ENCODE measurements at places on chromosomes 4 and X.

DNA sequence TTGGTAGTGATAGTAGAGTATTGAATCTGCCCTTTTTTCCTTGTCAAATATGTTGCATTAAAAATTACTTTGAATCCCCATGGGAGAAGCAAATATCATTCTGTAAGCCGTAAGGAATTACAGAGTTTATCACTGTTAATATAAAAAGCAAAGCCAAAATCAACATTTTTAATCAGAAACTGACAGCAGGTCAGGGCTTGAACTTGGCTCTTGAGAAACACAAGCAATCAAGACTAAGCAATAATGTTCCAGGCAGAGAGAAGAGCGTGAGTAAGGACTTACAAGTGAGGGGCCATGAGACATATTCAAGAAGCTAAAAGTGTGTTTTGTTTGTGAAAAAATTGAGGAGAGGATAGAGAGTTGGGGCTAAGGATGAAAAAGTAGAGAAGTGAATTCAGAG lies 68.2 kb downstream of the ARHGAP6 start:
- DNase-seq, result no peak

DNA sequence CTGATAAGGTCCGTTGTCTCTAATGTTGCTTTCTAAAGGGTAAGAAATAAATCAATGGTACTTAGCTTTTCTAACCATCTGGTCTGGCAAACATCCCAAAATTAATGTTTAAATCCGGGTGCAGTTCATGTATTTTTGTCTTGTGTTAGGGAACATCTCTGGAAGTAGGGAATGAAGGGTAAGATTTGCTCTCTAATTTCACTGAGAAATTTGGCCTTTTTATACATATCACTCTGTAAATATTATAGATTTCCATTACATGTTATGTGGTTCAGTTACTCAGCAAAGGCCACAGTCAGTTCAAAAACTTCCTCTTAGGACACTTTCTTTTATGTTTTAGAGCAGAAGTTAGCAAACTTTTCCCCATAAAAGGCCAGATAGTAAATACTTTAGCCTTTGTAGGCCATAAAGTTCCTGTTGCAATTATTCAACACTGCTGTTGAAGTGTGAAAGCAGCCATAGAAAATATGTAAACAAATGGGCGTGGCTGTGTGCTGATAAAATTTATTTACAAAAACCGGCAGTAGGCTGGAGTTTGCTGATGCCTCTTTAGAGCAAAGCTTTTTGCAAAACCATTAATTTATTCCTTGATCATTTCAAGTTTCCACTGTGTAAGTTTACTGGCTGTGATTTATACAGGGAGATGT lies 218.1 kb downstream of the ANTXR2 start:
- DNase-seq, result no peak

DNA sequence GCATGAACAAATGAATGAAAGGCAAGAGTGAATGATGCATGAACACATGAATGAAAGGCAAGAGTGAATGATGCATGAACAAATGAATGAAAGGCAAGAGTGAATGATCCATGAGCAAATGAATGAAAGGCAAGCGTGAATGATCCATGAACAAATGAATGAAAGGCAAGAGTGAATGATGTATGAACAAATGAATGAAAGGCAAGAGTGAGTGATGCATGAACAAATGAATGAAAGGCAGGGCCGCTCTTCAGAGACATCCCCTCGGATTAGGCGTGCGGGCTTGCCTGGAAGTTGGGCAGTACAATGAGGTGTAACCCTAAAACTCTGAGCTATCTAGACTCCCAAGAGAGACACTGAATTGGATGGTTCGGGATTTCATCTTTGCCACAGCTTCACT lies 3.7 kb downstream of the PCGF3 start:
- no peak for DNase-seq

- no peak for DNase-seq
Measured at GRCh38 chr4:184453365-184454160, 20.8 kb downstream of the IRF2 start.

- DNase-seq, result peak; percentile 31
Measured at GRCh38 chr4:121900132-121900983, 30.1 kb upstream of the BBS7 start.

DNA sequence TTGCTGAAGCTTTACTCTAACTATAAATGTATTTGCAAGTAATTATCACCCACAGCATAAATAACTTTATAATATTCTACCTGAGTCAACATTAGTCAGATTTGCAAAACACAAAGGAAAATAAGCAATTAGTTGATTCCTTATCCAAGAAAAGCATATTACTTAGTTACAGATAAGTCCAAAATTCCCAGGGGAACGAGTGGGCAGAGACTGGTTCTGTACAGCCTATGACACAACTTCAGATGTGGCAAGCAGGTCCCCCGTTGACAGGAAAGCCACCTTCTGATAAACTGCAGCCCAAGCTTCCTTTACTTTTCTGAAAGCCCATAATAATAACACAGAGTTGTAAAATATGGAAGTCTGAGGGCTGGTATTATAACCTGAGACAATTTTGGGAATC lies 62.4 kb upstream of the NDP start:
- no peak for DNase-seq

- no peak for DNase-seq
Measured at GRCh38 chr4:92520563-92520962, 216.8 kb downstream of the GRID2 start.

DNA sequence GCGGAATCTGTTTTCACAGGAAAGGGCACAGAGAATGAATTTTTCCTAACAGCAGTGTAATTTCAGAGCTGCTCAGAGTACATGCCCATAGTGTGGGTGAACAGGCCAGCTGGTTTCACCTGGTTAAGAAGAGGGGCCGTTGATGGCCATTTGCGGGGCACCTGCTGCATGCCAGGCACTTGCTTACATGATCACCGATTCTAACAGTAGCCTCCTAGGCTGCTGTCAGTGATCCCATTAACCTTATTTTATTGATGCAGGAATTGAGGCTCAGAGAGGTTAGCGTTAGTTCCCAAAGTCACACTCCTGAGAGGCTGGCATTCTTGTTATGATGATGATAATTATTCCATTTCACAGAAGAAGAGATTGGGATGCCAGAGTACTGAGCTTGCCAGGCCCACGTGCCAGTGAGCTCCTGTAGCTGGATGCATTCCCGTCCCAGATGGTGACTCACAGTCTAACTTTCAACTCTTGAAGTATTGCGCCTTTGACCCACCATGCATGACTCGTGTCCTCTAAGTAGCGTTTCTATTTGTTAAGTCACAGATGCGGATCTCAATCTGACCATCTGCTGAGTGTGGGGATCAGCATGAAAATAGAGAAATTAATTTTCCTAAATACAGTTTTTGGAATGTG lies 76.5 kb downstream of the PSAPL1 start:
- no peak for DNase-seq

- no peak for DNase-seq
Measured at GRCh38 chr4:85688055-85688740, 213.2 kb downstream of the ARHGAP24 start.

- DNase-seq, result no peak
Measured at GRCh38 chr4:111991163-111991562, 154.1 kb upstream of the FAM241A start.

- no peak for DNase-seq
Measured at GRCh38 chrX:37776283-37776986, 3.4 kb upstream of the CYBB start.

DNA sequence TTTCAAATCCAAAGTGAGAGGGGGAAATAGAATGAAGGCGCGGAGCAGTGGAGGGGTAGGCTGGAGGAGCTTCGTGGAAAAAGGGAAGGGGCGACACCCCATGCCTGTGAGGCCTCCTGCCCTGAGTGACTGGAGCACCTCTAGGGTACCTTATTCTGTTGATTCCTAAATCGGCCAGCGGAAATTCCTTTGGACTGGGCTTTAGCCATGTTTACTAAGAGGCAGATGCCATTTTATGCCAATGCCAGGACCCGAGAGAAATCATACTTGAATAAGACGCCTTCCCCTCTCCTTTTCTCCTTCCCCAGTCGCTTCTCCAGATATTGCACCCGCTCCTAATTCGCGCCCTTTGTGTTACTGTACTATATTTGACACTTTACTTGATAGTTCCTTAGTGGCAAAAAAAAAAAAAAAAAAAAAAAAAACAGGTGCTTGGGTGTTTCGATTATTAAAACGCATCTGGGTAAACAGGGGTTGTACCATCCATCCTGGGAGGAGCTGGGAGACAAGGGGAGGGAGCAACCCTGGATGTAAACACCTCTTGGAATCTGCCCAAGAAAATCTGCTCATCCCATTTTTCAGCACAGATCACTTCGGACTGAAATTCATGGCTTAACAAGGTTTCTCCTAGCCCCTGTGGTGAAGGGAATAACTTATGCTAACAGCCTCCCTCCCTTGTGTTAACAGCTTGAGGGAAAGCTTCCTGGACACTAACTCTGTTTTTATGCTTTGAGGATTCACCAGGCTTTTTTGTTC lies 1.5 kb downstream of the BMP3 start:
- DNase-seq, result no peak

DNA sequence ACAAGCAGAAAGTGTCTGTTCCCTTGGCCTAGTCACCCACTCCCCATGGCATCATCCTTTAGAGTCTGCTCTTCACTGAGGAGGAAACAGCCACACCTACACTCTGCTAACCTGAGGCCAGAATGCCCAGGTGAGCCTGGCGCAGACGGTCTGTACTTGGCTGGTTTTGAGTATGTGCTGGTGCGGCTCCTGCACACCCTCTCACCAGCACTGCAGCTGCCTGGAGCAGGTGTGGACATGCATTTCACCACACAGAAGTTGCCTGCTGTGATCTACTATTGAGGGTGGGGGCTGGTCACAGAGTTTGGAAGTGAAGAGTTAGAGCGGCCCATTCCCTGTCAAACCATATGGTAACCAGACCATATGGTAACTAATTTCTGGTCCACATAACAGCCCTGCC lies 39.5 kb downstream of the KANTR start:
- DNase-seq, result no peak

DNA sequence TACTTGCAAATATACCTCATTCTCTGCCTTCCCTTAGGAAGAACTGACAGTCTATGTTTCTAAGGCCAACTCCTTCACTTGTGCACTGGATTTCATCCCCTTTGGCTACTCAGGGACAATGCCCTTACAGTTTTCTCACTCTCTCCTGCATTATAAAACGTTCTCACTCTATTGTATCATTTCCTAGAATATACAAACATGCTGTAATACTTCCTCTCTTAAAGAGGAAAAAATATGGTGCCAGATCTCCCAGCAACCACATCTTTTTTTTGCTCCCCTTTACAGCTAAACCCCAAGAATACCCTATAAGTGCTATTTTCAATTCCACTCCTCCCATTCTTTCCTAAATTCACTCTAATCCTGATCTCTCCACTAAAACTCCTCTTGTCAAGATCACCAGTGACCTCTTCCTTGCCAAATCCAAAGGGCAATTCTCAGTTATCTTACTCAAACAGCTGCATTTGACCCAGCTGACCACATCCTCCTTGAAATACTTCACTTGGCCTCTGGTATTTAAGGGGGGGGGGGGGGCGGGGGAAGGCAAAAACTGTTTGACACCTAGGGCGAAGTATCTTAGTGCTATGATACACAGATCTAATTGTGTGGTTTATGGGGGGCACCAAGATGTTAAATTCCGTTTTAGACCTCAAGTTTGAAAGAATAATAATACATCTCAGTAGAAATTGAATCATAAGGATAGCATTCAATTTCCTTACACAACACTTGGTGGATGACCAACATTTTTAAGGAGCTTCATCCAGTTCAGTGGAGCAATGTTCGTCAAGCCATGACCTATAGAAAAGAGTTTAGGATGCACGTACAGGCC lies 1.6 kb downstream of the RCHY1 start:
- DNase-seq, result no peak

- no peak for DNase-seq
Measured at GRCh38 chr4:961351-962230, 11.8 kb downstream of the DGKQ start.

DNA sequence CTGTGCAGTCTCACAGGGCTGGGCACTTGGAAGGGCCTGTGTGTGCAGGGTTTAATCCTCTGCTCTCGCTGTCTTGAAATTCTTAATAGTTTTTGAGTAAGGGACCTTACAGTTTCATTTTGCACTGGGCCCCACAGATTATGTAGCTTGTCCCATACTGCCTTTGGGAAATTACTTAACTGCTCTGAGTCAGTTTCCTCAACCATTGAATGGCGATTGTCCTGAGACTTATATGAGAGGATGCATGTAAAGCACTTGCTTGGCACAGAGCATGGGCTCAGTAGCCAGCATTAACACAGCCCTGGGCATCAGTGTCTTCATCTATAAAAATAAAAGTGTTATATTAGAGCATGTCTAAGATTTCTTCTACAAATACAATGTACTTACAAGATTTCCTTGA lies 55.8 kb downstream of the CLCN5 start:
- no peak for DNase-seq

- DNase-seq, result no peak
Measured at GRCh38 chr4:7772711-7773385, 166.8 kb downstream of the AFAP1 start.

- DNase-seq, result no peak
Measured at GRCh38 chr4:15427161-15427560, 672 bp upstream of the C1QTNF7 start.

DNA sequence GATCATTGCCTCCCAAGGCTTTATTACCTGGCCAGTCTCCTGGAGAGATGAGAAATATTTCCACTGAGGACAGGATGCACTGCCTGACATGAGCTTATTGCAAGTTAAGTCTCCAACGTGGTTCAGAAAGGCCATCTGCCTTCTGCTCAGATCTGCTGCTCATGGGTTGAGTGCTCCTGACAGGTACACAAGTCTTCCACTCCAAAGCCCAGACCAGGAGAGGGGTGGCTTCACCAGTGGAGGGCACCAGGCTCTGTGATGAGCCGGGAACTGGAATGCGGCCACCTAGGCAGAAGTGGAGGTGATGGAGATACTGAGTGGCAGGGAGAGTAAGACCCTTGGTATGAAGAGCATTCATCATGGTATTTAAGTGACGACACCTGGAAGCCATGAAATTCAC lies 79.5 kb upstream of the IRF2 start:
- DNase-seq, result no peak

DNA sequence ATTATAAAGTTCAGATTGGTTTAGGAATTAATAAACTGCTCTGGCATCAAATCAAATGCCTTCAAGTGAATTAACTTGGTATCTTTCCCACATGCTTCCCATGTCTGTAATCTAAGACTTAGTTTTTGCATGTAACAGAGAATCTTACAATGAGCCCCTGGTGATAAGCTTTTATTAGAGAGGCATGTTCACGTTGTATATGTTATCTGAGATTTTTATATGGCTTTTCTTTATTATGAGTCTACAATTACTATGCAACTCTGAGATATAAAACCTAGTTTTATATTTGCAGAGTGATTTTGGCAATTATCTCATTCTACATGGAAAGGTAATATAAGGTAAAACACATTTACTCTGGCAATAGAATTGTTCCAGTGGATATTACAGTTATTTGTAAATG lies 1578.4 kb upstream of the IGFBP7 start:
- no peak for DNase-seq
